ENCODE measurements at places on chromosomes 7 and 10. TPM values are rescaled to one million over a fixed set of nuclear protein-coding genes. Genes with fewer than 3 reads are reported as not detected.

The LRIT1 gene
- total RNA-seq: not detected

The STAM gene
- total RNA-seq: 38.8 TPM

The NPSR1 gene
- total RNA-seq: not detected

The UCN3 gene
- total RNA-seq: not detected

The ETV1 gene
- total RNA-seq: 9.0 TPM

The SSBP1 gene
- total RNA-seq: 193 TPM

DNA sequence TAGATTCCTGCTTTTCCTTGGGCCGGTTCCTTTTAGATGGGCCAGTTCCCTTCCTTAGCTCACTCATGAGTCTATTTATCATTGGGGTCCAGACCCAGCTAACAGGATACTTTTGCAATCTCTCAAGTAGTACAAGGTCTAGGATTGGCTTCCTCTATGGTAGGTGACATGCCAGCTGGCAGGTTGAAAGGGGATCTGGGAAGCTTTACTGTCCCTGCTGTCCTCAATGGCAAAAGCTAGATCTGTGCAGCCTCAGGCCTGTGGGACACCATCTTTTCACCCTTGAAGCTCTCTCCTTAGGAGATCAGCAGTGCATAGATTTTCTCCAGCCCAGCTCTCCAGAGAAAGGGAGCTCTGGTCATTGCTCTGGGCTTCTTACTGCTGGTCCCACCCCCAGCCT is 96.4 kb downstream of the CUL2 start:
- DNase-seq: no peak

- DNase-seq: no peak
These were observed 164.3 kb downstream of the CELF2 start for GRCh38 chr10:11181978-11182377.

- DNase-seq: peak; percentile 78
These were observed 97.8 kb downstream of the CHST15 start for GRCh38 chr10:123995461-123996131.

GRCh38 chr10:70914316-70914864 is 26.0 kb upstream of the PCBD1 start:
- no peak for DNase-seq

- DNase-seq: no peak
These were observed 93.1 kb downstream of the COBL start for GRCh38 chr7:51223505-51223904.

DNA sequence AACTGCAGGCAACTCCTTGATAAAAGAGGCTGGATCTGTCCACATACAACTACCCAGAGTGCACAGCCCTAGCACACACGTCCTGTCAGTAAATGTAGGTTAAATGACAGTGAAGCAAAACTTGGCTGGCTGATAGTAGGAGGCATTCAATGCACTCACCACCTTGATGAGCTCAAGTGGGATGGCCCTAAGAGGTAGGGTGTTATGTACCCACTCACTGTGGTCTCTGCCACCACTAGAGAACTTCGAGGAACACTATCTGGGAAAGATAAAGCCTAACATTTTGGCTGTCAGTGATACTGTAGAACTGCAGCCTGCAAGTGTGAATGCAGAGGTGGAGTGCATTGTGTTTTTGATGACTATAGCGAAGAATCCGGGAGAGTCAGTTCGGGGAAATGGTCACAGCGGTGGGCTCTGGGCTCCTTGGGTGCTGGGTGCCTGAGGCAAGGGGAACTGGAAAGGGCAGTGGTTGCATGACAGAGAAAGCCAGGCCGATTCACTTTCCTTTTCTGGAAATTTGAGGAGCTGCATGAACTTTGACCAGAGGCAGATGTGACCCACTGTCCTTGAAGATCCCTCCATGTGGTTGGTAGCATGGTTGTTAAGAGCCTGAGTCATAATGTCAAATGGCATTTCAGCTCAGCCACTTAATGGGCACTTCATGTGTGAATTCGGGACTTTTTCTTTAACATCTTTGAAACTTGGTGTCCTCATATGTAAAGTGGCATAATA is 93.1 kb upstream of the ZPBP start:
- DNase-seq: no peak
